ENCODE measurements at places on chromosomes 7 and 10. TPM values are rescaled to one million over a fixed set of nuclear protein-coding genes. Genes with fewer than 3 reads are reported as not detected.

ABHD11 gene
- 30.8 TPM for polyA plus RNA-seq

STEAP1B gene
- 1.2 TPM for polyA plus RNA-seq

MRLN gene
- 0.94 TPM for polyA plus RNA-seq

ENTPD1 gene
- 20.5 TPM for polyA plus RNA-seq

GLCCI1 gene
- polyA plus RNA-seq = 40.4 TPM

CREB3L2 gene
- 49.4 TPM for polyA plus RNA-seq

TMEM213 gene
- polyA plus RNA-seq = 29.3 TPM

ZNF775 gene
- 8.6 TPM for polyA plus RNA-seq

RET gene
- 21.3 TPM for polyA plus RNA-seq

ACTR3C gene
- 10.7 TPM for polyA plus RNA-seq

CYP3A7 gene
- polyA plus RNA-seq = 0.43 TPM

PRSS37 gene
- polyA plus RNA-seq = 0.81 TPM

Data from renal pelvis (tissue), 12 donors.